ENCODE measurements at places on chromosomes 11 and 22.

DNA sequence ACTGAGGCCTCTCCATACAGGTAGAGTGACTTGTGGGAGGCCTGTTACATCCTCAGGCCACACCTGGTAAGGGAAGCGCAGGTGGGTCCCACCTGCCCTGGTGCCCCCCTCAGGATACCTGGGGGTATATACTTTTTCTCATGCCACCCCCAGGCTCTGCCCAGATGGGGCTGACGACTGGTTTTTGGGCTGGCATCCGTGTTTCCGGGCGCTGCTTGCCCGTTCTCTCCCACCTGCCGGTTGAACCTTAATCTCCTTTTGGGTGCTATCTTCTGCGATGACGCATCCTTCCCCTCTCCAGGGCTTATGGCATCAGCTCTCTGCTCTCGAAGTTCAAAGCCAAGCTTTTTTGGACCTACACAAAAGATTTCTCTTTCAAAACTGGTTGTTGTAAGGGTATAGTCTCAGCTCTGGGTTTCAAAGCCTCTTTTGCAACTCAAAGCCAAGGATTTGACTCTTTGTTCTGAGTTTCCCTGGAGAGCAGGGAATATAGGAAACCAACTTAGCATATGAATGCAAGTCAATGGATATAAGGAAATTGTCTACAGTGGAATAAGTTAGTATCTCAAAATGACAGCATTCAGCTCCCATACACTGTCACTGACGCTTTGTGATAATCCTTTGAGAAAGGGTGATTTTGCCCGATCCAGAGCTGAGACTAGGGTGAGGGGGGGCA is 8.6 kb upstream of the LRRC10B start:
- no peak for DNase-seq

- DNase-seq: no peak
Measured at GRCh38 chr11:63572026-63572688, 9.0 kb upstream of the PLAAT2 start.

GRCh38 chr22:24542641-24543040 is 12.3 kb downstream of the GUCD1 start:
- DNase-seq: no peak

DNA sequence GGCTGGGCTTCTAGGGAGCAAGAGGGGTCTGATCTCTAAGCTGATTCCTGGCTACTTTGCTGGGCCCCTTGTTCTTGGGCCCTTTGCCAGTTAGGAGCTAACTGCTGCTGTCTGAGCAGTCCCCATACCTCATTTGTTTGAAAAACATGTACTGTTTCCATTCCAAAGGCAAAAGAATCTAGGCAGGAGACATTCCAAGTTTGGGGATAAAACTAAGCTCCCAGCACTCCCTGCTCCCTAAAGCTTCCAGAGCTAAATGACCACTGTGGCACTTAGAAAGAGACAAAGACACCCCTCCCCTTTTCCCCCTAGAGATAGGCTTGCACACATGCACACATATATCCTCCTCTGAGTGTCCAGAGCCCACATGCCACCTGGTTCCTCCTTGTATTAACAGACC is 22.7 kb upstream of the RRM1 start:
- no peak for DNase-seq

- DNase-seq: no peak
Measured at GRCh38 chr11:12606597-12606996, 67.6 kb upstream of the TEAD1 start.

DNA sequence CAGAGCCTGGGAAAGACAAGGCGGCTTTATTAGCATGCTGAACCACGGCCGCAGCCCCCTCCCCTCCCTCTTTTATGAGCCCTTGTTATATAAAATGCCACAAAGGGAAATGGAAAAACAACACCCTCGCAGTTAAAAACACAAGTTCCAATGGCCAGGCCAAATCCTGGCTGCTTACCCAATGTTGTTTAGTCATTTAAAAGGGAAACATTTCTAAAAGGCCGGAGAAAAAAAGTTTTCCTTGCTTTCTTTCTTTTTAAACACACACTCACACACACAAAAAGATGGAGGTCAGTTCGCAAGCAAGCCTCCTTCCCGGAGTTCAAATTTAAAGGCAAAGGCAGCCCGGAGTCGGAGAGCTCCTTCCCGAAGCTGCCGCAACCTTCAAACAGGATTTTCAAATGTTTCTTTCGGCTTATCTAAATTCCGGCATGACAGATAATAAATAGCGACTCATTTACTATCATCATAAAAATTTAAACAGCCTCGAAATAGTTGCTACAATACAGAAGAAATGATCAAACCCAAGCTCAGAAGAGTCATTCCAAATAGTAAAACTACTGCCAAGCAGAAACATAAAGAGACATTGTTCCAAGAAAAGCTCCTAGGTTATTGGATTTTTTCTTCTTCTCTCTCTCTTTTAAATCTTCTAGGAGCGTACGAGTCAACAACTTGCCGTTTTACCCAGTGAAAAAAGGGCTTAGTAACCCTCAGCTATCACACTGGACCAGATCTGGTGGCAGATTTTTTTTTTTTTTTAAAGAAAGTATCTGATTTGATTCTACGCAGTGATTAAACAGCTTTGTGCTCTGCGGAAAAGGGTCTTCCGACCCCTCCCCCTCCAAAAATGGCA is 3.5 kb downstream of the PHF21B start:
- no peak for DNase-seq

DNA sequence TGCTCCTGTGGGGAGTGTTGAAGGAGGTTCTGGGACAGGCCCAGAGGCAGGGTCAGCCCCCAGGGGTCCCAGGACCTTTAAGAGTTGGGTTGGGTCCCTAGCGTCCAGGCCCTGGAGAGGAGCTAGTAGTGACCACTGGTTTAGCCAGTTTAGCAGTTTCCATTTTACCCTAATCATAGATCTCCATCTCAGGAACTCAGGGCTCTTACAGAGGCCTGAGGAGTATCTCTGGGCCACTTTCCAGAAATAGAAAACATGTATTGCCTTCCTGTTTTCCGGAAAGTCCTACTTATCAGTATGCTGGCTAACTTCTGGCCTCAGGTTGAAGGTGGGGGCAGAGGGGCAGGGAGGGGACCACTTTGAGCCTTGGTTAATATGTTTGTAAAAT is 13.5 kb downstream of the NCF4 start:
- no peak for DNase-seq

DNA sequence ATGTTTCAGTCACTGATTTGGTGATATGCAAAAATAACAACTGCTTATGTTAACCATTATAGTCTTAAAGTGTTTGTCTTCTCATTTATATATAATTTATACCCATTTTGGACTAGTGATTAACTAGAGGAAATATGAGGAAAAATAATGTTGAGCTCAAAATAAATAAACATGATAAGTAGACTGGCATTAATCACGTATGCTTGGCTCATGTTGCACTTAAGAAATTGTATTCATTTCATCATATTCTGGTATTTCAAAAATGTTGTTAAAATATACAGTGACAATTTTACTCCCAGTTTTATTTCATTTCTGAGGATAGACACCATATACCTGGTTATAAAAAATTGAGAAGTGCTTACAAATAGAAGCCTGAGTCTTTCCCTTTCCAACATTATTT is 3.8 kb upstream of the OR10D3 start:
- no peak for DNase-seq

DNA sequence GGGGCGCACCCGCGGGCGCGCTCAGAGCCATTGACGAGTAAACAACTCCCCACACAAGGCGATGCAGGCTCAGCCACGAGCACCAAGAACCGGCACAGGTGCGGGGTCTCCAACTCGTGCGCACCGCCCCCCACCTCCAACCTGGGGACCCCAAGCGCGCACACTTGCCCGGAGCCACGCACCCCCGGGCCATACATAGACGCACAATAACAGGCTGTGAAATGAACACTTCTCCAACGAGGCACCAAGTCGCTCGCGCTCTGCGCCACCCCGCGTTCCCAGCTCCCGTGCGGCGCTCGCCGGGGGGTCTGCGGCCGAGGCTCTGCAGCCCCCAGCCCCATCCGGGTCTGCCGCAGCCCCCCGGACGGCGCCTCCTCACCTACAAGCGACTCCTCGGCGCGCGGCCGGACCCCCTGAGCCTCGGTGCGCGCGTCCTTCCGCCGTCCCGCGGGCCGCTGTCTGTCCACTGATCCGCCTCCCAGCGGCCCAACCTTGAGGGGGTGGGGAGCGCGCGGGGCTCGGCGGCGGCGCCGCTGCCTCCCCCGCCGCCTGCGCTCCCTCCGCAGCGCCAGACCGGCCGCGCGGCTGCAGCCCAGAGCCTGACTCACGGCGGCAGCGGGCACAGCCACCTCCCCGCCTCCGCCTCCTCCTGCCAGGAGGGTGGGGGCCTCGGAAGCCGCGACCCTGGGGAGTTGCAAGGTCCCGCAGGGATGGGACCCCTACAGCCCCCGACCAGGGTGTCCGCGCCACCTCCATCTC is 1.6 kb downstream of the IFITM10 start:
- no peak for DNase-seq

DNA sequence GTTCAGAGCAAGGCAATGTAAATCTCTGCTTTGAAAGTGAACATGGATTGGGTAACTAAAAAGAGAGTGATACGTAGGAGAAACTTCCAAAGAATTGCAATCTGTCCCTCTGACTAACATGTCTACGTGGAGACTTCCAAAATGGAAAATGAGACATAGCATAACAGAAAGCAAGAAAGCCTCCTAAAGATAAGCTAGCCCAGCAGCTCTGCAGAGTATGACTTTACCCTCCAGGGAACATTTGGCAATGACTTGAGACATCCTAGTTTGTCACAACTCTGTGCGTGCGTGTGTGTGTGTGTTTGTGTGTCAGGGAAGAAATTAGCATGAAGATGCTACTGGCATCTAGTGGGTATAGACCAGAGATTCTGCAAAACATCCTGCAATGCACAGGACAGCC is 817.4 kb downstream of the NTM start:
- no peak for DNase-seq

DNA sequence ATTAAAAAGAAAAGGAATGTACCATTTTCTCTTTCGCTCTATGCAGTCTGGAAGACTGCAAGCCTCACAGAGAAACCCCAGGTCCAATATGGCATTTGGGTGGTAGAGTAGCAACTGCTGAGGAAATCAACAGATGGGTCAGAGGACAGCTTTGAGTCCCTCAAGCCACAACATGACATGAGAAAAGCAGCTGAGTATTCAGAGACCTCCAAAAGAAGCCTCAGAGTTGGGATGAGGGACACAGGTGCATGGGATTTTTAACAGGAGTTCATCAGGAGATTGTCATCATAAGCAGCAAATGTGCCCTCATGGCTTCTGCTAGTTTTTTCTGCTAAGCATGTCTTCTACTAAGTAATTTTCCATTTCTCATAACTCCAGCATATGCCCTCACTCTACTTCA is 111.6 kb downstream of the BLID start:
- DNase-seq: no peak

DNA sequence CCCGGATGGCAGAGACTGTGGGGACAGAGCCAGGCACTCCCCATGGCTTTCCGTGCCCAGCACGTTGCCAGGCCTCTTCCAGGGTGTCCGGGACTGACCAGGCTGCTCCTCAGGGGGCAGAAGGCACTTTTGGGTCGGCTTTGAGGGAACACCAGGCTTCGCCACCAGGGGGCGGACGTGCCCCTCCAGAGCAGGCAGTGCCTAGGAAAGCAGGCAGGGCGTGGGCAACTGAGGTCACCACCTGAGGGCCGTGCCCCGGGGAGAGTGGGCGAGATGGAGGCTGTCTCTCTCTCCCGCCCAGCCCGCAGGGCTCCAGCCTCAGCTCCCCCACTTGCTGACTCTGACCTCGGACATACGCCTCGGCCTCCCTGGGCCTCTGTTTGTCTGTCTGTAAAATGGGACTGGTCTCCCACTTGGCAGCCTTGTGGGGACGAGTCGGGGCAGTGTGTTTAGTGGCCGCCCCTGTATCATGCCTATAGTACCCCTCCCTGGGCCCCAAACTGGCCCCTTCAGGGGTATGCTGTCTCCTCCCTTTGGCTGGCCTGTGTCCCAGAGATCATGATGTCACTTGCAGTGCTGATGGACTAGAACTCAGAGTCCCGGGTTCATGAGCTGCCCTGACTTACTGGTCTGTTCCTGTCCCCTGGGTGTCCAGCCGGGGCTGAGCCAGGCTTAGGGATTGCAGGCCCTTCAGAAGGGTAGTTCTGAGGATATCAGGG is 4.4 kb upstream of the PRR5 start:
- DNase-seq: peak; percentile 76

GRCh38 chr11:12784987-12785386 is 110.8 kb downstream of the TEAD1 start:
- no peak for DNase-seq

- DNase-seq: no peak
Measured at GRCh38 chr11:116278076-116278475, 494.7 kb downstream of the BUD13 start.

DNA sequence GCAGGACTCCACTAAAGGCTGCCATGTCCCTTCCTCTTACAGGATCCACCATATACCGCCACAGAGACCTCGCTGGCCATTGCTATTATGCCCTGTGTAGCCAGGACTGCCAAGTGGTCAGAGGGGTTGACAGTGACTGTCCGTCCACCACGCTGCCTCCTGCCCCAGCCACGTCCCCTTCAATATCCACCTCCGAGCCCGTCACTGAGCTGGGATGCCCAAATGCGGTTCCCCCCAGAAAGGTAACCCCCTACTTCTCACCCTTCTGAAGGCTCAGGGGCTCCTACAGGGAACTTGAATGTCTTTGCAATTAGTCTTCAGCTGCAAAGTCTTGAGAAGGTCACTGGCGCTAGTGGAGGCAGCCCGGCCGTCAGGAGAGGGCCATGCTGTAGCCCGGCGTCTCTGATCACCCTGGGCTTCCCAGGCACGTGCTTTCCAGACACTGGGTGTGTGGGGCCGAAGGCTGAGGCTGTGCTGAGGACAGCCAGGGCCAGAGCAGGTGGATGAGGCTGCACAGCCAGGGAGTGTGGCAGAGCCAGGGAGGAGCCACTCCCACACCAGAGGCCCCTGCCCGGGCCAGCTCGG is 30.0 kb upstream of the MUC5B start:
- DNase-seq: no peak

- DNase-seq: no peak
Measured at GRCh38 chr11:100918551-100919500, 210.8 kb downstream of the PGR start.

- DNase-seq: no peak
Measured at GRCh38 chr11:45045683-45046471, 95.2 kb upstream of the TP53I11 start.

- DNase-seq: no peak
Measured at GRCh38 chr22:32754413-32755041, 47.0 kb upstream of the TIMP3 start.

Measured in central memory CD4-positive, alpha-beta T cell (primary cell).